ENCODE measurements at places on chromosomes 6 and 20.

DNA sequence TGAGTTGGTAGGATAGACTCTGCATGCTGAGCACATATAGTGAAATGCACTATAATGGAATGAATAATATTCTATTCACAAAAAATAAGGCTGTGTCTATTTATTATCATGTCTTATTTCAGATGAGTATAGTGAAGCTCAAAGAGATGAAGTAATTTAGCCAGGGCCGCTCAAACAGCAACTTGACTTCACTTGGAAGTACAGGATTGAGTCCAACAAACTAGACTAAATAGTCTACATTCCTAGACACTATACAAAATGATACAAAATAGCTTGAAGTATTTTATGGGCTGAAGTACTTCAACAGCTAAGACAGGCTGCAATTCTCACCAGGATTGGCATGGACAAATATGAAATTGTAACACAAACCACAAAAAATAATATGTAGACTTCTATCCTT is 144.5 kb upstream of the DST start:
- no peak for DNase-seq

DNA sequence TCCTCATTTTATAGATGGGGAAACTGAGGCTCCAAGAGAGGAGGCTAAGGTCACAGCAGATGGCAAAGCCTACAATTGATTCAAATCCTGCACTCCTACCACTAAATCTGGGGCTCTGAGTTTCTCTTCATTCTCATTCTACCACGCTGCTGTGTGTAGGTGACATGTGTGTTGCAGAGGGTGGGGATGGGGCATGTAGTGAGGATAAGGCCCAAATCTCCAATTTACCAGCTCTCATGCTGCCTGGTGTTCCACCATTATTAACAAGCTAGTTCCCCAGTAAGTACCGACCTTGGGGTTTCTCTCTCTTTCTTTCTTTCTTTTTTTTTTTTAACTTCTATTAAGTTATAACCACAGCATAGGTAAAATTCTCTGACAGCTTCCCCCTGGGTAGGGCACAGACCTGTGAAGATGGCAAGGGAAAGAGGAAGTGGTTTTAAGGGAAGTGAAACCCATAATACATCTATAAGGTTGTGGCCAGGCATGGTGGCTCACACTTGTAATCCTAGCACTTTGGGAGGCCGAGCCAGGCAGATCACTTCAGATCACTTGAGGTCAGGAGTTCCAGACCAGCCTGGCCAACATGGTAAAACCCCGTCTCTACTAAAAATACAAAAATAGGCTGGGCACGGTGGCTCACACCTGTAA is 13.0 kb upstream of the MATN4 start:
- DNase-seq = no peak

DNA sequence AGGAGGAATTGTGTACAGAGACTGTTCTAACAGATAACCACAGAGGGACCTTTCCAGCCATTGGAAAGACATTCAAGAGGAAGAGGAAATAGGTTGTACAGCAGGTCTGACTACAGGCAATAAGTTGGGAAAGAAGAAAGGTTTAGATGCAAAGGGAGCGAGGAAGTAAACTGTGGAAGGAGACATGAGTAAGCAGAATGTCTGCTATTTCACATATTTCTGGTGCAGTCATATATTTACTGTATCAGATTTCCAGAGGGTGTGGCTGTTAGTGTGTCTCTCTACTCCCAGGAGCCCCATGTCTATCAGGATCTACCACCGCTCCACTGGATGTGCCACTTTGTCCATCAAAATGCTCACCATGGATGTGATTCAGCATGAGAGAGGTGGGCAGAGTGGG is 25.9 kb downstream of the MRS2 start:
- no peak for DNase-seq

DNA sequence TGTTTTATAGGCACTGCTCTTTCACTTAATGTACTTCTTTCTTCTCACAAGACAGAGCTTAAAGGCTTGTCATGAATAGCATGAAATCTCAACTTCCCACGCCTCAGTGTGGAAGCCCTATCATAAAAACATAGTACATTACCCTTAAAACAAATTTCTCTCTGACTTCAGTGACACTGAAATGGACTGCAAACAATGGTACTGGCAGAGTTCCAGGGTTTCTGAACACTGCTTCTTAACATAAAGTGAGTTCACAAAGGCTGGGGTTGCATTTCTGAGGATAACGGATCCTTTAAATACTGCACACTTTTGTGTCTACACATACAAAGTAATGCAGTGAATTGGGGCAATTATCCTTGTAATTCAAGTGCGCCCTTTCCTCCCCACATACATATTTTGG is 32.3 kb upstream of the PLEKHG1 start:
- DNase-seq = no peak

GRCh38 chr6:114428341-114428740 is 85.5 kb upstream of the HS3ST5 start:
- DNase-seq = no peak

DNA sequence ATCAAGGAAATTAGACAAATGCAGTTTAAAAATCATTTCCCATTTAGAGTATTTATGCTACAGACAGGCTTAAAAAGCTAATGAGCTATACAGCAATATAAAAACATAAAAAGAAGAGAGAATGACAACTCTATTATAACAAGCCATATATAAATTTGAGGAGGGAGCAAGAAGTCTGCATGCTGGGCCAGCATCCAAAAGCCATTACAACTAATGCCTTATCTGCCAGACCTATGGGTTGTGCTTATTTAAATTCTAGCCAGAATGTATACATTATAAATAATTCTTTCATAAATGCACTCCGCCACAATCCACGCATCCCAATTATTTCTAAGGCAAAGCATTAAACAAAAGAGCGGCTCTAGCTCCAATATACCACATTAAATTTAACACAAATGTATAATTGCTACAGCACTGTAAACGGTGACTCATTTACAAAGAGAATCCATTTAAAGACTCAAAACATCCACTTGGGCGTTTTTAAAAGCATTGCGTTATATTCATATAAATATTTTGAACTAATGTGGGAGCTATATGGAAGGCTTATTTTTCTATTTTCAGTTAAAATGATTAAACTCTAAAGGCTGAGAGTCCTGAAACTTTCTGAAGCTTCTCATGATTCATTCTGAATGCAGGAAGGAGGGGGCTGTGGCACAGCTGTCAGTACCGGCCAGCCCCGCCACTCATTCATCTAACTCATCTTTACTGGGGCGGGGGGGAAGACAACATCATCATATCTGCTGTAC is 37.7 kb upstream of the RAB22A start:
- no peak for DNase-seq

DNA sequence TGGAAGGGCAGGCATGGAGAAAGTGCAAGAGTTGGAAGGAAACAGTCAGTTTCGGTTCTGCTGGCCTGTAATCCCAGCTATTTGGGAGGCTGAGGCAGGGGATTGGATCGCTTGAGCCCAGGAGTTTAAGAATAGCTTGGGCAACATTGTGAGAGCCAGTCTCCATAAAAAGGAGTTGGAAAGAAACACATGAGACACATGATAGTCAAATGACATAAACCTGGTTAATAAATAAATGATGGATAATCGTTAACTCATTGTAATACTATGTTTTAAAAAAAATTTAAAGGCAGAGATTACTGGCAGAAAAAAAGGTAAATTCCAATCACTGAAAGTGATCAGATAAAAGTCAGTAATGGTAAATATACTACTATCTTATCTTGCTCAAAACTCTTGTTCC is 37.2 kb upstream of the PHACTR1 start:
- DNase-seq = no peak

- no peak for DNase-seq
These were observed 516.1 kb upstream of the MAN1A1 start for GRCh38 chr6:119865466-119866350.

- no peak for DNase-seq
These were observed 51.0 kb upstream of the CD93 start for GRCh38 chr20:23136893-23137745.

DNA sequence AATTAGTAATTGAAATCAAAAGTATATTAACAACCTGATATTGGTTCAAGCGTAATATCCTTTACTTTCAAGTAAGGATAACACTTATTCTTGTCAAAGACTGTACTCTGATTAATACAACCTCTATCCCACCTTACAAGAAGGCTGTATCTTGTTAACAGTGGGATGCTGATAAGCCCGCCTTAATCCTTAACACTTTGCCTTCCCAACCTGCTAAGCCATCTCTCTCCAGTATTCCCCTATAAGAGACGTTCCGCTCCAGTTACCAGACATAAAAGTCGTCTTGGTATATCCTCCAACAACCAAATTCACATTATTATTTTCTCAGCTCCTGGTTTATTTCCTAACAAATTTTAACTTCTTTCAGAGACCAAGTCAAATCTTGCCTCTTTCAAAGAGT is 2.0 kb downstream of the BTBD9 start:
- no peak for DNase-seq

DNA sequence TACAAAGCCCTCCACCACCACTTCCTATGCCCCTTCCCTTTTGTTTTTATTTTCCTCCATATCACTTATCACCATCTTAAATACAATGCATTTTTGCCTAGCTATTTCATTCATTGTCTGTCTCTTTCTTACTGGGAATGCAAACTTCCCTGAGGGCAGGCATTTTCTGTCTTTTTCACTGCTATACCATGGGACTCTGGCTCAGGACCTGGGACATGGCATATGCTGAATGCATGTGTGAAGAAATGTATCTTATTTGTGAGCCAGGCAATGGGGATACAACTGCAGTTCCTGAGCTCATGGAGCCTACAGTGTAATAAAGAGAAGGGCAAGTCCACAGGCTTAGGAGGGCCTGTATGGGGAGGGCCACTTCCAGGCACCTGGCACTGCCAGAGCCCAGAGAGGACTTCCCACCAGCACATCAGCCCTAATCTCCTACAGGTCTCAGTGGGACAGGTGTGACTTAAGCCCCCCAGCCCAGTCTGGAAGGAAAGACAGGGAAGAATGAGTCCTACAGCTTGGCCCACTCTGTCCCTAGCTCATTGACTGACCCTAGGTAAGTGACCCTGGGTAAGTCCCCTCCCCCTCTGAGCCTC is 43.2 kb downstream of the TFEB start:
- DNase-seq = no peak

DNA sequence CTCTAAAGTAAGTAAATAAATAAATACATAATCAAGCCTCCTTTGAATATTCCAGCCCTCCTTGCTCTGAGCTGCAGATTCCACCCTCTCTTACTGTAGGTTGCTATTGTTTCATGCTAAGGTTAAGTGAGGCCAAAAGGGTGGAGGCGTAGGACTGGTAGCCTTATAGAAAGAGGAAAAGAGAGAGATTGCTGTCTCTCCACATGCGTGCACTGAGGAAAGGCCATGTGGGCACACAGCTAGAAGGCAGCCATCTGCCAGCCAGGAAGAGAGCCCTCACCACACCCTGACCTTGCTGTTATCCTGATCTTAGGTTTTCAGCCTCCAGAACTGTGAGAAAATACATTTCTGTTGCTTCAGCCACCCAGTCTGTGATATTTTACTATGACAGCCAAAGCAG is 87.4 kb upstream of the SHLD1 start:
- DNase-seq = no peak

GRCh38 chr20:49505518-49505917 is 23.1 kb upstream of the KCNB1 start:
- DNase-seq = no peak

GRCh38 chr20:6726761-6727160 is 40.7 kb upstream of the BMP2 start:
- DNase-seq = no peak

GRCh38 chr6:112254921-112255320 is 554 bp upstream of the LAMA4 start:
- no peak for DNase-seq

GRCh38 chr6:132068766-132069165 is 117.6 kb upstream of the CCN2 start:
- no peak for DNase-seq

- DNase-seq = no peak
These were observed 19.3 kb downstream of the RAB22A start for GRCh38 chr20:58328836-58329235.

GRCh38 chr6:92779746-92780145 is 639.6 kb downstream of the EPHA7 start:
- no peak for DNase-seq

DNA sequence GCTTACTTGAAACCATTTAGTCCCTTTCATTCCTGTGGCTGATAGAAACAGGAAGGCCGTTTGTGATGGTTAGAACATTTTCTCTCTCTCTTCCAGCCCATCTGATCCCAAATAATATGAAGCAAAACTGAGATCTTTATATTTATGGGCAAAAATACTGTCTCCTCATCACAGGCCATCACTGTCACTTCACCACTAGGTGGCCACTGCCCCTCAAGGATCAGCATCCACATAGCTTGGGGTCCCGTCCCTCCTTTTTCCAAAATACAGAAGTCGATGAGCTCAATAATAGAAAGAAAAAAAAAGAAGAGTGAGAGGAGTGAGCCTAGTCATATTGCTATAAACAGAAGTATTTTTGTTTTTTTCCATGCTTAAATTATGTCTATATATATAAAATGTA is 46.4 kb upstream of the LAMP5 start:
- DNase-seq = no peak

DNA sequence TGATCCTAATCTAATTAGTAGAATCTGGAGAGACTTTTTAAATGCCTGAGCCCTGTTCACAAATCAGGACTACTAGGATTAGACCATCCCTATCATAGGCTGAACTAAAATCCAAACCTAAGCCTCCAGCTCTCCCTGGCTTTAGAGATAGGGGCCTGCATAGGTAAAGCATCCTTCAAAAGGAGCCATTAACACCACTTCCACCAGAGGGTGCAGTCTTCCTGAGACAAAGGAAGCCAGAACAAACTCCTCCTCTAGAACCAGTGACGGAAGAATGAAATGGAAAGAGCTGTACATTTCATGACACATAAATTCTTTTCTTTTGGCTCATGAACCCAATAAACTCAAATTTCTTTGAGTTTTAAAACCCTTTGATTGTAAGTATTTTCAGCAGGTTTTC is 291.2 kb upstream of the ADGRB3 start:
- no peak for DNase-seq

DNA sequence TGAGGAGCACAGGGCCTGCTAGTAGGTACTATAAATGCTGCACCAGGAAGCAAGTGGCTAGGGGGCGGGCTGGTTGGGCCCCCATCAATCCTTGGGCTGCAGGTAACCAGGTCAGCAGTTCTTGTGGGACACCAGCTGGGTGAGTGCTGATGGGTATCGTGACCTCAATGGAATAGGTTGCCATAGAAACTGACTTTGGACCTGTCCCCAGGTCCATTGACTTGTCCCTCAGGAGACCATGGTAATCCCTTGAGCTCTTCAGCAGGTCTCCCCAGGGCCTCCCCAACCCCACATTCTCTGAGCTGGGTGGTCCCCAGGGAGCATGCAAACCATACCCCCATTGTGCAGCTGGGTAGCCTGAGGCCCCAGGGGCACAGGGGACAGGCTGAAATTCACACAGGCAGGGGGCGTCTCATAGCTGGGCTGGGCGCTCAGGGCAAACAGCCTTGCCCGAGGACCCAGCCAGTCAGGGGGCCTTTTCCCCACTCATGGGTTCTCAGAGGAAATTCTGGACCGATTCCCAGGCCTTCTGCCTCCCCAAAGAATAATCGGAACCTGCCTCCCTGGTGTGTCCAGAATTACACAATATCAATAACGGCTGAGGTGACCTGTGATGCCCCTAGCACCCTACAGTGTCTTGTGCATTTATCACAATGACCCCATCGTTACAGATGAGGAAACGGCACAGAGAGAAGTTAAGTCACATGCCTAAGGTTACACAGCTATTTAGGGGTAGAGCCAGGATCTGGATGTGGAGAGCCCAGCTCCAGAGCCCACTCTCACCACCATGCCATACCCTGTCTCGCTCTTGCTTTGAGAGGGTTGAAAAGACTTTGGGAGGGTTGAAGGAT is 35.9 kb downstream of the SRC start:
- DNase-seq = no peak

GRCh38 chr6:37365791-37366190 is 12.0 kb downstream of the RNF8 start:
- no peak for DNase-seq

- no peak for DNase-seq
These were observed 15.1 kb downstream of the WFDC2 start for GRCh38 chr20:45484676-45485075.
